ENCODE measurements at places on chromosomes 11 and 22.
A peak's percentile ranks its signal among the peaks of the same experiment; 100 is the strongest.

- DNase-seq: no peak
- no peak overlapping the region for H3K27ac ChIP-seq
- no peak overlapping the region for H3K4me3 ChIP-seq
- H3K27me3 ChIP-seq: no peaks in the 10 kb centered on the region
- H3K36me3 ChIP-seq: no peaks in the 10 kb centered on the region
Measured at GRCh38 chr11:11584937-11585336, 36.9 kb downstream of the GALNT18 start.

- H3K27me3 ChIP-seq: no peaks in the 10 kb centered on the region
- no peak for DNase-seq
- H3K4me3 ChIP-seq: no peak overlapping the region
- peaks cover 32% of the 10 kb centered on the region for H3K4me1 ChIP-seq
- peak overlapping the region; percentile 85 for H3K27ac ChIP-seq
- H3K36me3 ChIP-seq: no peaks in the 10 kb centered on the region
Measured at GRCh38 chr22:45996241-45997076, 19.5 kb upstream of the WNT7B start.

GRCh38 chr22:39097098-39098020 lies at the start of gene APOBEC3H:
Gene APOBEC3H, plus strand, starts transcription at chr22:39097244. Its CDS starts 3,035 bp downstream, at chr22:39100279.
- H3K27ac ChIP-seq: peak within 1 kb of the TSS; percentile 71
- no peak for DNase-seq
- no peaks in the 10 kb centered on the region for H3K36me3 ChIP-seq
- H3K4me1 ChIP-seq: peaks cover 11% of the 10 kb centered on the region

GRCh38 chr22:50498322-50498890 lies 9.1 kb downstream of the LMF2 start:
- DNase-seq: no peak
- peaks cover 28% of the 10 kb centered on the region for H3K4me1 ChIP-seq
- no peak overlapping the region for H3K4me3 ChIP-seq
- no peak overlapping the region for H3K27ac ChIP-seq
- H3K27me3 ChIP-seq: no peaks in the 10 kb centered on the region
- no peaks in the 10 kb centered on the region for H3K36me3 ChIP-seq

DNA sequence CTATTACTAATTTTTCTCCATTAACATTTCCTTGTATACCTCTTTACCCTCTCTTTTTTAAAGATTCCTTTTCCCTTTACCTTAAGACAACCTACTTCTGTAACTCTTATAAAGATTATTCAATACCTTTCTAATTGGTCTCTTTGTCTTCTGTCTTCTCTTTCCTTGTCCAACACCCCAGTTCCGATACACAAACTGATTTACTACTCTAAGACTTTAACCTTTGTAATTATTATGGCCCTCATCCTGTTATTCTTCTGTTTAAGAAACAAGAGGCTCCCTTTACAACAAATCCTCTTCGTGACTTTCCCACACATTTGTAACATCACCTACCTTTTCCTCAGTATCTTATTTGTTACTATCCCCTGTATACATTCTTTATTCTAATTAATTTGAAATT lies 81.8 kb downstream of the TTC17 start:
- peaks cover 100% of the 10 kb centered on the region for H3K36me3 ChIP-seq
- H3K27ac ChIP-seq: no peak overlapping the region
- H3K4me1 ChIP-seq: no peaks in the 10 kb centered on the region
- no peak overlapping the region for H3K4me3 ChIP-seq
- DNase-seq: no peak

- no peaks in the 10 kb centered on the region for H3K27me3 ChIP-seq
- DNase-seq: no peak
- no peak overlapping the region for H3K4me3 ChIP-seq
- H3K4me1 ChIP-seq: peaks cover 7% of the 10 kb centered on the region
- H3K36me3 ChIP-seq: no peaks in the 10 kb centered on the region
- no peak overlapping the region for H3K27ac ChIP-seq
Measured at GRCh38 chr11:33463059-33463458, 205.9 kb downstream of the HIPK3 start.

GRCh38 chr11:16606784-16607674 lies 131.4 kb upstream of the C11orf58 start:
- peak overlapping the region; percentile 82 for H3K27ac ChIP-seq
- no peaks in the 10 kb centered on the region for H3K36me3 ChIP-seq
- H3K27me3 ChIP-seq: peaks cover 7% of the 10 kb centered on the region
- peaks cover 60% of the 10 kb centered on the region for H3K4me1 ChIP-seq
- DNase-seq: no peak
